ENCODE measurements at places on chromosomes 11 and 22.

- DNase-seq: no peak
Measured at GRCh38 chr11:42049650-42050049, 590.2 kb upstream of the LRRC4C start.

- DNase-seq: no peak
Measured at GRCh38 chr11:19244621-19245020, 3.9 kb upstream of the E2F8 start.

GRCh38 chr22:30250039-30250565, 3.5 kb upstream of the LIF start:
- DNase-seq: no peak

DNA sequence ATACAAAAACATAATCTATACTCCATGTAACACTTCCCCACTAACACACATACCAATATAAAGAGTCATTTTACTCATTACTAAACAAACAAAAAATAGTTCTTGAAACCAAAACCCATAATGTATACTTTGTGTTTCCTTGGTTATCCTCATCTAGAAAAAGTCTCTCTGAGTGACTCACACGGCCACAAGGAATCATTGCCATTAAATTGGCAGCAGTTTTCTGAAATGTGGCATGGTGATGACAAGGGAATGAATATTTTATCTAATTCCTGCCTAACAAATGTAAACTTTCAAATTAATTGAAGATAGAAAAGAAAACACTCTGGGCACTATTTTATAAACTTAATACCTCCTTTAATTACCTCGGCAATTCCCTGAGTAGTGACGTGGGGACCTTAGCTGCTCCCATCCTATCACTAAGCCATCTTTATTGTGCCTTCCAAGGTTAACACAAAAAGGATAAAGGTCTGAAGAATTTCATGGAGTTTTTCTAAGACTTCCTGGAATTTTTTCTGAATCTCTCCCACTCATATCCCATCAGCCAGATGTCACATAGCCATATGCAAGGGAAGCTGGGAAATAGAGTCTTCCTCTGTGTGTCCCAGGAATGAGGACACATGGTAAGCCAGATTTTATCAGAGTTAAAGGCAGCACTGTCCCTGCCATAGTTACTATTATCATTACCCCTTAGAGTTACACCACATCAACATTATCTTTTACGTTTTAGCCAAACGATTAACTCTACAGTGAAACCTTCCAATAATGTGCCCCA, 857.2 kb upstream of the TENM4 start:
- DNase-seq: no peak

- DNase-seq: no peak
Measured at GRCh38 chr11:130738611-130739010, 177.7 kb downstream of the SNX19 start.

GRCh38 chr11:68969386-68969785, 11.4 kb downstream of the MRGPRD start:
- DNase-seq: no peak

GRCh38 chr11:8192896-8193209, 24.0 kb upstream of the RIC3 start:
- DNase-seq: no peak

Measured in activated CD4-positive, alpha-beta T cell treated with anti-CD3 and anti-CD28 coated beads, Interleukin-2, amount 50 U/mL, for 48 hours (primary cell).